ENCODE measurements at places on chromosomes 2 and 18.

GRCh38 chr2:200337621-200338020 is 31.1 kb downstream of the SPATS2L start:
- DNase-seq = no peak

DNA sequence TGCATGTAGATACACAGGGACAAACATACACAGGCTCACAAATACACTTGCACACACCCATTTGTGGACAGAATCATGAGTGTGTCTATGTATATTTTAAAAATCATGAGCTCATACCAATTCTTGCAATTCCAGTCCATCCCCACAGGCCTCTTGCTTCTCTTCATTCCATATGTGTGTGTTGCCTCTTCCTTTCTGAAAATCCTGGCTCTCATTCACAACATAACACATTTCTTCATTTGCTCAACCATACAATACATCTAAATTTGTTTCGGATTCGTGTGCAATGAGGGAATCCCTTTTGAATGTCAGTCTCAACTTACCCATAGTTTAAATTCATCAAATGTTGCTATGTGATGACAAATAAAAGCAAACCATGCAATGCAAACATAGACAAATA is 51.4 kb downstream of the GNAL start:
- DNase-seq = no peak

DNA sequence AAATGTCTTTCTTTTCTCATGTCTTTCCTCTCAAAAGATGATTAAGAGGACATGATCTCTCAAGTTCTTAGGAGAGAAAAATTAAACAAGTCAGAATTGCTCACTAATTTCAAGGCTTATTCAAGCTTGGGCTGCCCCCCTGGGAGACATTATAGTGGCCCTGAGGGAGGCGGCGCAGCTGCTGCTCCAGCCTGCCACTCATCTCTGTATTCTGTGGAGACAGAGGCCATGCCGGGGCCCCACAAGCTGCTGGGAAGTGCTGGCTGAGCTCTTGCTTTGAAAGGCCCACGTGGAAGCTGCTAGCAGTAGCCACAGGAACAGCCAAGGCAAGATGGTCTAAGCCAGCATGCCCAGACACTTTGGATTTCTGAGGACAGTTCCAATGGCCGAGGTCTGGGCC is 267.4 kb downstream of the LNPK start:
- DNase-seq = no peak

GRCh38 chr18:35050028-35050546 is 8.9 kb downstream of the MAPRE2 start:
- DNase-seq = no peak

DNA sequence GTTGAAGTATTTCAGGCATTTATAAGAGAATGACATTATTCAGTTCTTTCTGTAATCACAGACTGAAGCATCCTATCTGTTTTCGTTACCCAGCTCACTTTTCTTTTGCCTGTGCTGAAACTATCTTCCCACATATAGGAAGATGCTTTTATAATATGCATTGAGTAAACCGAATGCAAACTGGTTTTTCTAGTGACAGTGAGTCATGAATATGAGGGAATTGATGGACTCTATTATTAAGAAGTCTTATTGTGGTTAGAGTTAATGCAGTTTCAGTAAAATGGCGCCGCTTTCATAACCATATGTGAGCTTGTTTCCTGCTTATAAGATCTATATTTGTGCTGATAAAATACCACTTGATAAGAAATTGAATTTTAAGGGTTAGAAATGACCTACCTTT is 59.2 kb downstream of the ACVR2A start:
- no peak for DNase-seq

DNA sequence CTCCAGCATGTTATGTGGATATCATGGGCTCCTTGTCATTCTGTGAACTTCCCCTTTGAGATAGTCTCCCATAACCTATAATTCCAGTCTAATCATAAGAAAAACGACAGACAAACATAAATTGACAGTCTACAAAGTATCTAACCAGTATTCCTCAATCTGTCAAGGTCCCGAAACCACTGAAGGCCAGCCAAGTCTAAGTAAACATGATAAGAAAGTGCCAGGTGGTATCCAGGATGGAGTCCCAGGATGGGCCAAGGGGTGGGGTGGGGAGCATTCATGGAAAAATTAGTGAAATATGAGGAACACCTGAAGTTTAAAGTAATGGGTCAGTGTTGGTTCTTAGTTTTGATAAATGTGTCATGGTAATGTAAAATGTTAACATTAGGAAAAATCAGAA is 355.5 kb downstream of the DPP10 start:
- no peak for DNase-seq

GRCh38 chr2:150232321-150232720 is 255.1 kb downstream of the RND3 start:
- no peak for DNase-seq

DNA sequence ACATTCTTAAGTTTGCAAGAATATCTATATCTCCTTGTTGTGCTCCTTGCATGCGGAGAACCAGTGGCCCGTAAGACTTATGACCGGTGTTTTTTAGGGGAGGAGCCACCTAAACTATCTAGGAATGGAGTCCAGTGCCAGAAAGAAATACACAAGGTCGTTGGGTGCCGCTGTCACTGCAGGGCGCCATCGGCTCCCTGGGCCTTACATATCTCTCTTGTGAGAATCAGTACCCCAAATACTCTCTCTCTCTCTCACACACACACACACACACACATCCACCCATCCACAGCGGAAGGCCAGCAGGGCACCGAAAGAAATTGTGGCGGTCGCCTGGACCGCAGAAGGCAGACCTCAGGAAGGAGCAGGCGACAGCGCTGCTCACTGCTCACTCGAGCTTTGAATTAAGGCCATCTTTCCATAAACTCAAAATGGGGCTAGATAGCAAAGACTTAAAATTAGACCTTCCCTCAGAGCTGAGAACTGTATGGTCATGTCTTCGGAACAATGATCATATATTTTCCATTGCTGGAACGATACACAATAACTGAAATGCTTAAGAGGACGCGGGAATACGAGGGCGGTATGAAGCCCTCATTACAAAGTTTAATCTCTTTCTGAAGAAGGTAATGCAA is 10.4 kb downstream of the NR4A2 start:
- DNase-seq = no peak

GRCh38 chr2:174544802-174545201 is 52.8 kb downstream of the WIPF1 start:
- no peak for DNase-seq

DNA sequence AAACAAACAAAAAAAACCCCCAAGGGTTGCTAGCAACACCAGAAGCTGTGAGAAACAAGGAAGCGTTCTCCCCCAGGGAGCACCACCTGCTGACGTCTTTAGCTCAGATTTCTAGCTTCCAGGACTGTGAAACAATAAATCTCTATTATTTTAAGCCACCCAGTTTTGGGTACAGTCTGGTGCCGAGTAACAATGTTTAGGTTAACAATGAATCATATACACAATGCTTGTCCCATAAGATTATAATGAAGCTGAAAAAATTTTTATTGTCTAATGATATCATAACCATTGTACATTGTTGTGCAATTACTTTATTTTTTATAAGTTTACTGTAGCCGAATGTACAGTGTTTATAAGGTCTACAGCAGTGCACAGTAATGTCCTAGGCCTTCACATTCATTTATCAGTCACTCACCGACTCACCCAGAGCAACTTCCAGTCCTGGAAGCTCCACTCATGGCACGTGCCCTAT is 72.1 kb upstream of the CAB39 start:
- DNase-seq = no peak

GRCh38 chr18:63924551-63924950 is 16.8 kb downstream of the SERPINB10 start:
- DNase-seq = no peak

- no peak for DNase-seq
These were observed 228.7 kb downstream of the FSIP2 start for GRCh38 chr2:185967335-185967734.

GRCh38 chr18:77052297-77052982 is 80.1 kb downstream of the MBP start:
- DNase-seq = peak; percentile 92

GRCh38 chr2:191012845-191013681 is 908 bp downstream of the STAT1 start:
- DNase-seq = no peak

DNA sequence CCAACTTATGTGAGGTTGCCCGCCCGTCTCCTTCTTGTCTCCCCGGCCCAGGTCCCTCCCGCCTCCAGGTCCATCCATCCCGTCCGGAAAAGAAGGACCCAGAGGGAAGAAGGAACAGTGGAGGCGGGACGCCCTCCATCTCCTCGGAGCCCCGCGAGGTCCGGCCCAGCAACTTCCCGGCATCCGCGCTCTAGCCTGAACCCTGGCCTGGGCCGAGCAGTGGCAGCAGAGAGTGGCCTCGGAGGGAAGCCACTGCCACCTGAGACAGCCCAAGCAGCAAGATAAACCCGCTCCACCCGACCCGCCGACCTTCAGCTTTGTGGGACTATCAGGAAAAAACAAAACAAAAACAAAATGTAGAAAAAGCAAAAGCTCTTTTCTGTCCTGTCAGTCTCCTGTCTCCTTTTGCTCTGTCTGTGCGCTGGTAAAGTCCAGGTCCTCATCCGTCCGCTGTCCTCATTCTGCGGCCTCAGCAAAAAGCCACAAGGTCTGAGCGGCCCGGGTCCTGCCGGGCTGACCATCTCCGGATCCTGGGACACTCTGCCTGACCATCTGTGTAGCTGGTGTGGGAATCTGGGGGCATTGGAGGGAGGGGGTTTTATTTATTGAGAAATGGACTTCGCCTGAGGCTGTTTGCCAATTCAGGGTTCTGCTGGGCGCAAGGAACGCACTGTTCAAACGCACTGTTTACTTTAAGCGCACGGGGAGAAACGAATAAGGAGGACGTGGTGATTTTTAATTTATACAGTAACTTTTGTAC is 3.1 kb downstream of the DLX1 start:
- no peak for DNase-seq

- DNase-seq = no peak
These were observed 449.5 kb upstream of the HNRNPA3 start for GRCh38 chr2:176763130-176763529.

DNA sequence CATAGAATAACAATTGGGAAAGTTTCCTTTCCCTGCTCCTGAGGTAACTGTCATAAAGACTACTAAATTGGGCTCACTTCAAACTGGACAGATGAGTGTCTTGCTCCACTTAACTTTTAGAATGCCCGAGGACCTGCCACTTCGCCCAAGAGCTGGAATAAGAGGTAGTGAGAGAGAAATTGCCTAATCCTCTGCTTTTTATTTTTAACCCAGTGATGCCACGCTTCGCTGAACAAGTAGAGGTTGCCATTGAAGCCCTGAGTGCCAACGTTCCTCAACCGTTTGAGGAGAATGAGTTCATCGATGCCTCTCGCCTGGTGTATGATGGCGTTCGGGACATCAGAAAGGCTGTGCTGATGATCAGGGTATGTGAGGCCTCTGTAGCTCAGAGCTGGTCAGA is 269.4 kb upstream of the LRRTM1 start:
- DNase-seq = no peak

DNA sequence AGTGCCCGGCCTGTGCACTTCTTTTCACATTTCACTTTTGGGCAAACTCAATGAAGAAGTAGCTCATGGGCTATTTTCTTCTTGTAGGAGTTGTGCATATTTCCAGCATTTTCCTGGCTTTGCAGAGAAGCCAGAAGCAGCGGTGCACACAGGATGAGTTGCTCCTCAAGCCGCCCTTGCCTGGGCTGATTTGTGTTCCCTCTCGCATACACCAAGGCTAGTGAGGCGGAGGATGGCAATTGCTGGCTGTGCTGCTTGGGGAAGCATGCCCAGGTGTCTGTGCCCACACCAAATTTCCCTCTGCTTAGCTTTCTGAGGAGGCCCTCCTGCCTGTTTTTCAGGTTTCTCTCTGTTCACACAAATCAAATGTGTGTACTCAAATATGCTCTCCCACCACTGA is 85.4 kb upstream of the TMEM200C start:
- DNase-seq = no peak

DNA sequence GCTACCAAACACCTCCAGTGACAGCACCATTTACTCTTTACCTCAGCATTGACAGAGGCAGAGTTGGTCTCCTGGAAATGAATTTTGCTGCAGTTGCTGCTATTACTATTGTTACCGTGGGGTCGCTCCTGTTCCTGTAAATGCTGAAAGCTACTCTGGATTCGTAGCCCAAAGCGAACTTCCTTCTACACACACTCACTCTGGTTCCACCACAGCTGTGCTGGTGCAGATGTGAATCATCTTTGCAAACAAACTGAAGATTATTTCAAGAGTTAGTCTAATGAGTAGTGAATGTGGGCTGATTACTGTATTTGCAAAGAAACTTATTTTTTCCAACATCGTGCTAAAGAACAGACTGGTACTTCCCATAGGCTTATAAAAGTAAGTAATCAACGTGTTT is 304.0 kb downstream of the LPIN1 start:
- no peak for DNase-seq

DNA sequence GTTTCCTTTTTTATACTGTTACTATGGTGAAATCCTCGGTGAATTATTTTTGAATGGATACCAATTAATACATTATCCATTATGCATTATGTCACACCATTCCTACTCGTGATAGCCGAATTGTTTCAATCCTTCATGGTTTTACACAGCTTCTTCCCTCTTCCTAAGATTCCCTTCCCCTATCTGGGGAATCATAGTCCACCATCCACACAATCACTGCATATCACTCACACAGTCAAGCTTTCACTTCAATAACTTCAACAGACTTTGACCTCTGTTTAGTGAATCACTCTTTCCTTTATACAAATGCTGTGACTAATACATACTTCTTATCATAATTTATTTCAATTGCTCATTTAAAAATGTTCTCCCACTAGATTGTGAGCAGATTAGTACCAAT is 1108.1 kb upstream of the LRRTM1 start:
- no peak for DNase-seq

GRCh38 chr2:61604433-61604832 is 66.3 kb upstream of the XPO1 start:
- DNase-seq = no peak

DNA sequence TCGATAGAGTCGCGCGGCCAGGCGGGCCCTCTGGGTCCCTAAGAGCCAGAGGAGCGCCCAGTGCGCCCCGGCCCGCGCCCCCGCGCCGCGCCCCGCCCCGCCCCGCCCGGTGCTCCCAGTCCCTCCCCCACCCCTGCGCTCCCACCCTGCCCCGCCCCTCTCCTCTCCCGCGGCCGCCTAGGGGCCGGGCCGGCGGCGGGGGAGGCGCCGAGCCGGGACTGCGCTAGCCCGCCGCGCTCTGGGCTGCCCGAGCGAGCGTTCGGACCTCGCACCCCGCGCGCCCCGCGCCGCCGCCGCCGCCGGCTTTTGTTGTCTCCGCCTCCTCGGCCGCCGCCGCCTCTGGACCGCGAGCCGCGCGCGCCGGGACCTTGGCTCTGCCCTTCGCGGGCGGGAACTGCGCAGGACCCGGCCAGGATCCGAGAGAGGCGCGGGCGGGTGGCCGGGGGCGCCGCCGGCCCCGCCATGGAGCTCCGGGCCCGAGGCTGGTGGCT is at the start of gene GPC1:
Gene GPC1, plus strand, starts transcription at position 207 of the 491 bp plus-strand sequence. Its CDS starts 256 bp downstream, at position 463.
- peak; percentile 77 for DNase-seq

DNA sequence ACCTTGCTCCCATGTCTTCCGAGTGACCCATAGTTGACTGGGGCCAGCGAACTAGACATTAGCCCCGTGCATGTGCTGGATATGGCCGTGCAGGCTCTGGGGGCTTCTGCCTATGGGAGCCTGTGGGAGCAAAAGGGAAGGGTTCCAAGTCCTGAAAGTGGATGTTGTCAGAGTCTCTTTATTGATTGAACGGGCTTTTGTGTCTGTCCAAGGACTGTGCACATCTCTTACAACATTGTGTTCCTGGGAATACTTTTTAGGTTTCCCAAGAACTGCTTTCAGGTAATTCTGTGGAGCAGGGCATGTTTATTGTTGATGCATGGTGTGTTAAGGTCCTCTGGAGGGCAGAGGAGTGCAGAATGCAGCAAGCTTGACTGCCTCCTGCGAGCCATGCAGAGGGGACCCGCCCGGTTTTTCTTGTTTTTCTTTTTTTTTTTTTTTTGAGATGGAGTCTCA is 5.0 kb downstream of the RNF144A start:
- DNase-seq = no peak

- no peak for DNase-seq
These were observed 122.2 kb upstream of the CCDC195 start for GRCh38 chr2:224838335-224838734.
